ENCODE measurements at places on chromosomes 5 and 9.

DNA sequence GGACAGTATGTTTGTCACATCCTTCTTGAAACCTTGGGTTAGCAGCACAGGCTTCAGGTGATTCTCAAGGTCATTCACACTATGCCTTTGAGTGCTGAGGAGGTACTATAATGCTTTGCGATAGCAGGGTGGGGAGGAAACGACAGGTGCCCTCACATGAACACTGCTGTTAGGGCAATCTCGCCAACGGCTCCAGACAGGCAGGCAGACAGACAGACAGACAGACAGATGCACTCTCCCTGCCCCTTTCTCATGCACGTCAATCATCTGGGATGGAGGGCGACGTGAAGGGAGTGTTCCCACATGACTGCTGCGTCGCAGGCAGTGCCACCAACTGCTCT is 82.9 kb downstream of the RAPGEF1 start:
- no peak for DNase-seq

DNA sequence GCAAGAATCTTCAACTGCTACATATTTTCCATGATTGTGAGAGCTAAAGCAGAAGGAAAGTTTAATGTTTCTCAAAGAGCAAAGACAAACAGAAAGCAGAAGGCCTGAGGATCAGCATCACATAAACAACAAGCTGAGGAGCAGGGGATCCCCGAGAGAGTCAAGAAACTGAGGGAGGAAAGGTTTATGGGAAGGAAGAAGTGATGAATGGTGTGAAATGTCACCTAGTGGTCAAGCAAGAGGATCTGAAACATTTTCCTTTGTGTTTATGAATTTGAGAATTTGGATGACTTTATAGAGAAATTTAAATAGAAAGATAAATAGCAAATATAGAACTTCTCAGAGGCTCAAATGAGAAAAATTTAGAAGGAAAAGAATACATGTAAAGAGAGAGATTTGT is 481.9 kb downstream of the CHSY3 start:
- DNase-seq: no peak

DNA sequence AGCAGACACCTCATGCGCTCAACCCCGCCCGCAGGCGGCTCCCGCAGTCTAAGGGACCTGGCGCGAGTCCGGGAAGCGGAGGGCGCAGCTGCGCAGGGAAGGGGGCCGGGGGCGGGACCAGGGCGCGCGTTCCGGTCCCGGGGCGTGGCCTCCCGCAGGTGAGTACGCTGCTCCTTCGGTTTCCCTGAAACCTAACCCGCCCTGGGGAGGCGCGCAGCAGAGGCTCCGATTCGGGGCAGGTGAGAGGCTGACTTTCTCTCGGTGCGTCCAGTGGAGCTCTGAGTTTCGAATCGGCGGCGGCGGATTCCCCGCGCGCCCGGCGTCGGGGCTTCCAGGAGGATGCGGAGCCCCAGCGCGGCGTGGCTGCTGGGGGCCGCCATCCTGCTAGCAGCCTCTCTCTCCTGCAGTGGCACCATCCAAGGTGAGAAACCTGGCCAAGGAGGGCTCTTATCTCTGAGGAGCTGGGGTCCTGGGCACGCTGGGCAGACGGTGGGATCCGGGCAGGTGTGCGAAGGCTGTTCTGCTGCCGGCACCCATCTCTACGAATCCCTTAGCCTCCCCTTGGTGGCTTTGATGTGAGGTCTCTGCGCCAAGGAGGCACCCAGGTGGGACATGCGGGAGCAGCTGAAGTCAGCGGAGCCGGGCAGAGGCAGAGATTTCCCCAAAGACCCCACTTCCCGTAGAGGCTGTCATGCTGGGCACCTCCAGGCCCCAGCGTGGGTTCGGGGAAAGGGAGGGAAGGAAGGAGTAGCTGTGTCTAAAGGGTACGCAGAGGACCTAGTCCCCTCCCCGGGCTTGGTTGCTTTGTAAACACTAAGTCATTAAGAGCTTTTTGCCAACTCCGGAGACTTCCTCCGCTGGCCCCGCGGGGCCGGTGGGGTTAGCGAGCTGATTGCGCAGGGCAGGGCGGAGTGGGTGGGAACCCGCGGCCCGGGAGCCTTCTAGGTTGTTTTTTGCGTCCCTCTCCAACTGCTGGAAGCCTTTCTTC is at the start of gene F2RL1:
TSS of gene F2RL1 (plus strand) at position 187 of the 988 bp plus-strand sequence. CDS start at position 340, 153 bp downstream.
- peak; percentile 44 for DNase-seq

DNA sequence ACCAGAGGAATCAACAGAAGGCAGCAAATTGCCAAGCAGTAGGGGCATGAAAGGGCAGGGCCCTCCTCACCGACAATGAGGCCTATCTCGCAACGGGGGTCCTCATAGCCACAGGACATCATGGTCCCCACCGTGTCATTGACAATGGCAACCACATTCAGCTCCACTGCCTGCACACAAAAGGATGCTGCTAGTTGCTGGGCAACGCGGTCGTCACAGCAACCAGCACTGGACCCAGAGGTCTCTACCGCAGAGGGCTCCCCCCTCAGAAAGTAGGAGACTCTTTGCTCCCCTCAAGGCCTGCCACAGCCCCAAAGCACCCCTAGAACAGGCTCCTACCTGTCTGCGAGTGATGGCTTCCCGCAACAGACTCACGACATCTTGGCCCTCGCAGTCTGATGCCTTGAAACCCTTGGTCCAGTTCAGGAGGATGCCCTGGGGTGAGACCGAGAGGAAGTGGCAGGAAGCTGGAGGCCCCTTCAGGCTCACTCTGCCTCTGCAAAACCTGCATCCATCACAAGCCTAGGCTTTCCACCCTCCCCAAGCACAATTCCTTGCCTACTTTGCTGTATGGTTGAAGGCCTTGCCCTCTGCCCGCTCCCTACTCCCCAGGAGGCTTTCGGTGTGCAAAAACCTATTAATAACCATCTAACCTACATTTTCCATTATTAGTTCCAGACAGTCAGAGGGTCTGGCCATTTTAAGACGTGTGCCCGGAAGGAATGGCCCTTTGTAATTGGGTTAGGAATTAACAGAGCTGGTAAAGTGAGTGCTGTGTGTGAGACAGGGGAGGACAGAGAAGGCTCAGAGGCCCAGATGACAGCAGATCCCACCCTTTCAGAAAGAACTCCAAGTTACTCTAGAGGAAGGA is 15.2 kb downstream of the HK3 start:
- no peak for DNase-seq

DNA sequence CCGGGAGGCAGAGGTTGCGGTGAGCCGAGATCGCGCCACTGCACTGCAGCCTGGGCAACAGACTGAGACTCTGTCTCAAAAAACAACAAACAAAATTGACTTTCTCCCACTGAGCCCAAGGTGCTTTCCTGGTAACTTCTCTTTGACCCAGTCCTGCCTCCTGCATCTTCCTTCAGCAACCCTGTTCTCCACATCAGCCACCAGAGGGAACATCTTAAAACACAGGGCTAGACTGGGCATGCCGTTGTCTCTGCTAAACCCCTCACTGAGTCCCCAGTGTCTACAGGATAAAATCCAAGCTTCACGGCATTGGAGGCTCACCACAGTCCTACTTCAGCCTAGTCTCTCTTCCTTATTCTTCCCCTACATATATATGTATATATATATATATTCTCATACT is 39.8 kb upstream of the KCNMB1 start:
- no peak for DNase-seq

- DNase-seq: no peak
These were observed 101.2 kb downstream of the LIX1 start for GRCh38 chr5:97041239-97041638.

- no peak for DNase-seq
These were observed 60.1 kb downstream of the MAT2B start for GRCh38 chr5:163565492-163565891.

DNA sequence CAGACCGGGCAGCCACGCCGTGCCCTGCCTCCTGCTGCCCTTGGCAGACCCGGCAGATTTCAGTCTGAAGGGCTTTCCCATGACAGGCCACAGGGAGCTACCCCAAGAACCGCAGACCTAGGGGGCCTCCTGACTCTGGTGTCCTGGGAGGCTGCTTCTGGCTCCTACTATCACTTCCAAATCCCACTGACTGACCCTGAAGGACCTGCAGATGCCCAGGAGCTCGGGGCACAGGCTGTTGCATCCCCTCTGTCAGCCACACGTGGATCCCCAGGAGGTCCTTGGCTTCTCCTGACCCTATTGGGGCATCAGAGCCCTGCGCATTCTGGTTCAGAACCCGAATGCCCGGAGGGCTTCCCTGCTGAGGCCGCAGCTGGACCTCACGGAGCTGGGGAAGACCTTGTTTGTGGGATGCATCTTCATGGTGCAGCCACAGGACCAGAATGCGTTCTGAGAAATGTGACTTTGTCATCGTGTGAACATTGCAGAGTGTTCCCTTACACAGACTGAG is 81.3 kb upstream of the IRX4 start:
- DNase-seq: no peak

DNA sequence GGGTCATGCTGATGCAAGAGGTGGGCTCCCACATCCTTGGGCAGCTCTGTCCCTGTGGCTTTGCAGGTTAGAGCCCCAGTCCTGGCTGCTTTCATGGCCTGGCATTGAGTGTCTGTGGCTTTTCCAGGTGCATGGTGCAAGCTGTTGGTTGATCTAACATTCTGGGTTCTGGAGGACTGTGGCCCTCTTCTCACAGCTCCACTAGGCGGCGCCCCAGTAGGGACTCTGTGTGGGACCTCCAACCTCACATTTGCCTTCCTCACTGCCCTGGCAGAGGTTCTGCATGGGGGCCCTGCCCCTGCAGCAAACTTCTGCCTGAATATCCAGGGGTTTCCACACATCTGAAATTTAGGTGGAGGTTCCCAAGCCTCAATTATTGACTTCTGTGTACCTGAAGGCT is 150.1 kb downstream of the NNT start:
- DNase-seq: no peak

DNA sequence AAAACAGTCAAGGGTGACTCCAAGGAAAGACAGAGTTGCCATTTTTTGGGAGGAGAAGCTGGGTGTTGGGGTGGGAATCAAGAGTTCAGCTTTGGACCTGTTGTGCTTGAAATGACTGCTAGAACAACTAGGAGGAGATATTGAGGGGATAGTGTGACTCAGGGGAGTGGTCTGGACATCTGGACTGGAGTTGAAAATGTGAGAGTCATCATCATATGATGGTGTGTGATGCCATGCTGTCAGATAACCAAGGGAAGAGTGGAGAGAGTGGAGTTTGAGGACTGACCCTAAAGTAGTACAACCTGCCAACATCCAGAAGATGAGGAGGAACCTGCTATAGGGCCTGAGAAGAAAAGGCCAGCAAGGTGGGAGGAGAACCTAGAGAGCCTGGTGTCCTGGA is 199.7 kb downstream of the ARHGEF28 start:
- DNase-seq: no peak

GRCh38 chr5:150068961-150069645 is 17.3 kb downstream of the CSF1R start:
- DNase-seq: no peak

GRCh38 chr5:72586788-72587530 is 79.7 kb upstream of the ZNF366 start:
- DNase-seq: no peak

- DNase-seq: no peak
These were observed 39.7 kb upstream of the ANKDD1B start for GRCh38 chr5:75571547-75571946.

DNA sequence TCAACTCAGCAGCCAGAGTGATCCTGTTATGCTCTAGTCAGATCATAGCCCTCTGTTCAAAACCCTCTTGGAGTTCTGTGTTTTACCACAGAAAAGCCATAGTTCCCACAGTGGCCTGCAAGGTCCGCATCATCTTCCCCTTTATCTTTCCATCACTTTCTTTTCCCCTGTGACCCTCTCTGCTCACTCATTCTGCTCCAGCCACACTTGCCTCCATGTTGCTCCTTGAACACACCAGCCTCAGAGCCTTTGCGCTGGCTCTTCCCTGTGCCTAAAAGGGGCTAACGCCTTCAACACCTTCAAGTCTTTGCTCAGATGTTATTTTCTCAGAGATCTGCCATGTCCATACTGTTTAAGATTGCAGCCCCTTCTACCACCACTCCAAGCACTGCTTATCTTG is 26.3 kb downstream of the CSF2 start:
- no peak for DNase-seq

- no peak for DNase-seq
These were observed 488.0 kb upstream of the CYLC2 start for GRCh38 chr9:102507044-102507687.

- DNase-seq: no peak
These were observed 202.9 kb upstream of the PANK3 start for GRCh38 chr5:168781941-168782571.

DNA sequence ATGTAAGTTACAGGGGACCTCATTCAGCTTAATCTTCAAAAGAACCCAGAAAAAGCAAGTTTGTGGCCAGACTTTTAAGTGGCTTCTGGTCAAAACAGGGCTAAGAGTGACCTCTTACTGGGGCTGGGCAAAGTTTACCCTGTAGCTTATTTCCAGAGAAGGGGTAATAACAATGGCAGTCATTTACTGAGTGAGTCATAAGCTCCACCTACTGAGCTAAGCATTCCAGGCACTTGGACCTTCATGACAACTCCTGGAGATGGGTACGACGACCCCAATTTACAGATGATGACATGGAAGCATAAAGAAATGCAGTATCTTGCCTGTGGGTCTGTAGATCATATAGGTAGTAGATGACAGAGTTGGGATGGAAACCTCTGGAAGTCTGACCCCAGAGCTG is 4.7 kb upstream of the GPR151 start:
- DNase-seq: no peak

DNA sequence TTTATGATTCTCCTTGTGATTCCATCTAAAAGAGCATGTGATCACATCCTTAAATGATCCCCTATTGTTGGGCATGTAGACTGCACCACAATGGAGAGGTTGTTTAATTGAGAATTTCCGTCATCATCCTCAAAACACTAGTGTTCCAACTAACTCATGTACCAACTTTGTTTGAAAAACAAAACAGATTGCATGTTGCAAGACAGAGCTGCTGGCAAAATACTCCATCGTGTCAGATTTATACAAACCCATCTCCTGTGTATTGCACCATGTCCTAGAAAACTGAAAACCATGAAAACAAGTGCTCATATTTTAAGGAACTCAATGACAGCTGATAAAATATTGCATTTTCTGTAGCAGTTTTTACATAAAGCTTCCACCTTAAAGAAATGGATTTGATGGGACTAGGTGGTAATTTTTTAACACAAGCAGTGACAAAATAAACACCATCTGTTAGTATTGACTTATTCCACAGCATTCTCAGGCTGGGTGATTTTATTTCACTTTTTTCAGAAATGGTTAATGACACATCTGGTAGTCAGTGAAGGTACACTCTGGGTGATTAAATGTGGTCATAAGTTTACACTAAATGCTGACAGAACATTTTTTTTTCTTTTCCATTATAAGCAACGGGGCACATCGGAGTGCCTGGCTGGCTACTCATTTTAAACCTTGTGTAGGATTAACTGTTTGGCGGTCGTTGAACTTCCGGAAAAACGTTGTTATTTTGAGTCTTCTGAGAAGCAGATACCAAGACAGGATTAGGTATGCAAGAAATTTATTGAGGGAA is 602.9 kb upstream of the WWC1 start:
- DNase-seq: no peak

All from suppressor macrophage treated with lipopolysaccharide for 4 hours (primary cell).